ENCODE measurements at places on chromosomes 3 and 15. TPM values are rescaled to one million over a fixed set of nuclear protein-coding genes. Genes with fewer than 3 reads are reported as not detected.
A peak's percentile ranks its signal among the peaks of the same experiment; 100 is the strongest.

- H3K27me3 ChIP-seq = peaks cover 2% of the 10 kb centered on the region
- DNase-seq = no peak
- H3K4me3 ChIP-seq = peak overlapping the region; percentile 43
- no peaks in the 10 kb centered on the region for H3K36me3 ChIP-seq
- no peak overlapping the region for H3K27ac ChIP-seq
Observed at GRCh38 chr3:112472691-112473090, 26.6 kb downstream of the BTLA start.

The TRPM1 gene
- polyA plus RNA-seq = not detected

DNA sequence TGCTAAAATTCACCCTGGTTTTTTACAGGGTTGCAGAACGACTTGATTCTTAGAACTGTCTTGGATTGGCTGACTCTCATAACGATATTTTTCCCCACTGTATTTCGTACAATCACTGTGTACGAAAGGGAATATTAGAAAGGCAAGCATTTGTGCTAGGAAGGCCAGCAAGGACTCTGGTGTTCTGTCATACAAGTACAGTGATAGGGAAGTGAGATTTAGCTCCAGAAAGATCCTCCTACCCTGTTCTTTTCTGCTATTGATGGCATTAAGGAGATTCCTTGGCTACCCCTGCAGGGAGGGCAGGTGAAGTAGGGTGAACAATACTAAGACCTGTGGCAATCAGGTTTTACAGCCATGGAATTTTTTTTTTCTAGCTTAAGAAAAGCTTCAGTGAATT lies 53.8 kb upstream of the SCAANT1 start:
- peaks cover 62% of the 10 kb centered on the region for H3K4me1 ChIP-seq
- peaks cover 11% of the 10 kb centered on the region for H3K27me3 ChIP-seq
- H3K27ac ChIP-seq = peak overlapping the region; percentile 95
- no peak for DNase-seq
- H3K36me3 ChIP-seq = no peaks in the 10 kb centered on the region
- H3K4me3 ChIP-seq = no peak overlapping the region

DNA sequence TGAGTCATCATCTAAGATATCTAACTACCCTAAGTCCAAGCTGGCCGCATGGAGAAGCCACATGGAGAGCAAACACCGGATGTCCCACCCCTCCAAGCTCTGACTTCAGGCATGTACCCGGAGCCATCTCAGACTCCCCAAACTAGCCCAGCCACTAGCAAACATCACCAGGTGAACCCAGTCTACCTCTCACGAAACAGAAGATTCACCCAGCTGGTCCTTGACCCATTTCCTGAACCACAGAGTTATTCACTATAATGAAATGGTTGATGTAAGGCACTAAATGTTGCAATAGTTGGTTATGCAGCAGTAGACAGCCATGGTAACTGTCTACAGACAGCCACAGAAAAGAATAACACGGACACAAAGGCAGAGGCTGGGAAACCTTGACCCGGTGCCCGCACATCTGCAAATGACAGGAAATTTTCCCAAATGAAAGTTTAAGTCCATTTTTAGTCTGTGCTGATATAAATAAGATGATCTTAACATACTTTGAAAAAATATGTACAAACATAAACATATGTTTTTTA lies 265.5 kb upstream of the ATP10A start:
- H3K27me3 ChIP-seq = peaks cover 5% of the 10 kb centered on the region
- no peak overlapping the region for H3K27ac ChIP-seq
- H3K36me3 ChIP-seq = no peaks in the 10 kb centered on the region
- H3K4me3 ChIP-seq = no peak overlapping the region

The BTLA gene
- not detected for polyA plus RNA-seq

DNA sequence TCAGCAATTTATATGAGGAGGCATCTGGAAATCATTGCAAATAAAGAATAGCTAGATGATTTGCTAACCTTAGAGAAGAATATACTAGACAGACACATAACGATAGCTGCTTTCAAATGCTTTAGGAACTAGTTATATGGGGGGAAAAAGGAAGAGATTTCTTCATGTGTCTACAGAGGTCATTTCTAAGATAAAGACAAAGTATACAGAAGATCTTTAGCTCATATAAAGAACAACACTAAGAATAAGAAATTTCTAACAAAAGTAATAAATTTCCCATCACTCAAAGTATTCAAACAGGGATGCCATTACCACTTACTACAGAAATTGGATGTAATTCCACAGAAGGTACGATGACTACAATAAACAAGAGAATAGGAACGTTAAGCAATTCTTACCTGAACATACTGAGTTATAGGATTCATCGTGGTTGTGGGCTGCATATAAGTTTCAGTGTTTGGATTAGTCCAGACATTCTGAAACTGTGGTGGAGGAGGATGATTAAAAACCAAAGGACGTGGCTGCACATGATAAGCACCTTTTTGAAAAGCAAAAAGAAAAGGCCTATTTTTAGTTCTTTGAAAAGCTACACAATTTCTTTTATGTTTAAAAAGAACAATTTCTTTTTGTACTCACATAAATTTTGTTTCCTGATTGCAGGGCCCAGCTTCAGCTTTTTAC lies 8.7 kb downstream of the DAZL start:
- no peaks in the 10 kb centered on the region for H3K36me3 ChIP-seq
- peaks cover 8% of the 10 kb centered on the region for H3K27me3 ChIP-seq
- H3K4me1 ChIP-seq = peaks cover 5% of the 10 kb centered on the region
- no peak overlapping the region for H3K4me3 ChIP-seq
- no peak overlapping the region for H3K27ac ChIP-seq
- DNase-seq = no peak

DNA sequence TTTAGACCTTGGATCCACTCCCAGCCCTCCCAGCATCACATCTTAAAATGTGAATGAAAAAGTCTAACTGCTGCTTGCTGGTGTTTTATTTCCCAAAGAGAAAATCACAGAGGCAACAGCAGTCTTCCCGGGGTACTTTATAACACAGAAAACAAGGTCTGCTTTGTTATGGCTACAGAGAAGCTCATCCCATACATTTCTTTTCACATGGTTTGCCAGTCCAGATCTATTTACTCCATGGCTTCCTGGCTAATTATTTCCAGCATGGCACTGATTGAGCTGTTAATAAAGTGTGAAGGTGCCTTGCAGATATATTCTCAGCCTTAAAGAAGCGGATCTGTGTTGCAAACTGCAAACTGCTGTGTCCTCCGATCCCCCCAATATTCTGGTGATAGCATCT lies 466.1 kb upstream of the CFAP20DC start:
- H3K27me3 ChIP-seq = peaks cover 10% of the 10 kb centered on the region
- no peak overlapping the region for H3K27ac ChIP-seq
- peaks cover 35% of the 10 kb centered on the region for H3K4me1 ChIP-seq
- H3K36me3 ChIP-seq = no peaks in the 10 kb centered on the region
- DNase-seq = no peak
- H3K4me3 ChIP-seq = no peak overlapping the region

The CHL1 gene
- not detected for polyA plus RNA-seq

The FAM81A gene
- polyA plus RNA-seq = 0.40 TPM

GRCh38 chr3:81173514-81173913 lies 587.9 kb downstream of the GBE1 start:
- no peaks in the 10 kb centered on the region for H3K4me1 ChIP-seq
- peaks cover 2% of the 10 kb centered on the region for H3K27me3 ChIP-seq
- no peak overlapping the region for H3K4me3 ChIP-seq
- H3K36me3 ChIP-seq = no peaks in the 10 kb centered on the region
- no peak for DNase-seq

DNA sequence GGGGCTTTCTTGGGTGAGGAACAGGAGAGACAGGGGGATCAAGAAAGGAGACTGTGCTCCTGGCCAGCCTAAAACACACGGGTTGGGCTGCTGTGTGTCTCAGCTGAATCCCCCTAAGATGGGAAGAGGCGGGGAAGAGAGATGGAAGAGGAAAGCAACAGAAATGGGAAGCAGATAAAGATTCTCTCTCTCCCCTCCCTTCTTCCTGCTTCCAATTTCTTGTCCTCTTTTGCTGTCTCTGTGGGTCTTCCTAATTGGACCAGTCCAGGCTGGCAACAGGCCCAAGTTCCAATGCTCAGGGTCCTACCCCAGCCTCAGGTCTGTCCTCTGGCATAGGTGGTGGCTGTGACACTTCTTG lies 7.1 kb downstream of the ISLR2 start:
- H3K27me3 ChIP-seq = peaks cover 24% of the 10 kb centered on the region
- H3K36me3 ChIP-seq = no peaks in the 10 kb centered on the region
- DNase-seq = no peak

The MTHFS gene
- polyA plus RNA-seq = 70.1 TPM

DNA sequence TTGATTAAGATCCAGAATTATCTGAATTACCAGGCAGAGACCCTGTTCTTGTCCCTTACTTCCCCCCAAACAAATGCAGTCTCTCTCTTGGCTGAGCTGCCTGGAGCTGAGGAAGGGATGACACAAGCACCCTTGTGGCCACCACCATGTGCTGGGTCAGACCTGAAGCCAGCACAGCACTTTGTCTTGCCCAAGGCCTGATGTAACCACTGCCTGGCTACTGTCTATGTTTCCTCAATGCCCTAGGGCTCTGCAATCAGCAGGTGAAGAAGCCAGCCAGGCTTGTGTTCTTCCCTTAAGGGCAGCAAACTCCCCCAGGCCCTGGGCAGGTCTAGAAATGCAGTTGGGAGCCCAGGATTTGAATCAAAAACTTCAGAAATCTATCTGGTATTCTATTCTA lies 15.8 kb upstream of the CASR start:
- H3K4me1 ChIP-seq = no peaks in the 10 kb centered on the region
- peaks cover 5% of the 10 kb centered on the region for H3K27me3 ChIP-seq
- no peak overlapping the region for H3K4me3 ChIP-seq
- H3K27ac ChIP-seq = no peak overlapping the region
- H3K36me3 ChIP-seq = no peaks in the 10 kb centered on the region

- no peak for DNase-seq
- H3K36me3 ChIP-seq = no peaks in the 10 kb centered on the region
- H3K27ac ChIP-seq = no peak overlapping the region
- H3K4me3 ChIP-seq = no peak overlapping the region
- no peaks in the 10 kb centered on the region for H3K4me1 ChIP-seq
Observed at GRCh38 chr3:4043867-4044575, 244.8 kb downstream of the LRRN1 start.

GRCh38 chr15:101045835-101046691 lies 126.9 kb downstream of the LRRK1 start:
- H3K36me3 ChIP-seq = no peaks in the 10 kb centered on the region
- no peak for DNase-seq
- peaks cover 6% of the 10 kb centered on the region for H3K27me3 ChIP-seq
- no peak overlapping the region for H3K4me3 ChIP-seq
- no peak overlapping the region for H3K27ac ChIP-seq

DNA sequence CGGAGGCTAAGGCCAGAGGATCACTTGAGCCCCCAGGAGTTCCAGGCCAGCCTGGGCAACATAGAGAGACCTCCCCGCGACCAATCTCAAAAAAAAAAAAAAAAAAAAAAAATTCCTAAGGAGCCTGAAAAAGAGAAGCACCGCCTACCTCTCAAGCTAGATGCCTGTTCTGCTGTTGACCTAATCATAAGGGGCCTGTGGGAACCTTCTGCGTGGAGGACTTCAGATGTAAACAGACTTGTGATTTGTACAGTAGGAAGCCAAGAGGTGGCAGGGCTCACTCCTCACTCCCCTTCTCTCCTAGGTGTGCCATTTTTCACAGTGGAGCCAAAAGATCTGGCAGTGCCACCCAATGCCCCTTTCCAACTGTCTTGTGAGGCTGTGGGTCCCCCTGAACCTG lies 3.2 kb downstream of the TYRO3 start:
- no peak overlapping the region for H3K27ac ChIP-seq
- peaks cover 19% of the 10 kb centered on the region for H3K4me1 ChIP-seq
- no peak for DNase-seq
- no peak overlapping the region for H3K4me3 ChIP-seq
- no peaks in the 10 kb centered on the region for H3K36me3 ChIP-seq

DNA sequence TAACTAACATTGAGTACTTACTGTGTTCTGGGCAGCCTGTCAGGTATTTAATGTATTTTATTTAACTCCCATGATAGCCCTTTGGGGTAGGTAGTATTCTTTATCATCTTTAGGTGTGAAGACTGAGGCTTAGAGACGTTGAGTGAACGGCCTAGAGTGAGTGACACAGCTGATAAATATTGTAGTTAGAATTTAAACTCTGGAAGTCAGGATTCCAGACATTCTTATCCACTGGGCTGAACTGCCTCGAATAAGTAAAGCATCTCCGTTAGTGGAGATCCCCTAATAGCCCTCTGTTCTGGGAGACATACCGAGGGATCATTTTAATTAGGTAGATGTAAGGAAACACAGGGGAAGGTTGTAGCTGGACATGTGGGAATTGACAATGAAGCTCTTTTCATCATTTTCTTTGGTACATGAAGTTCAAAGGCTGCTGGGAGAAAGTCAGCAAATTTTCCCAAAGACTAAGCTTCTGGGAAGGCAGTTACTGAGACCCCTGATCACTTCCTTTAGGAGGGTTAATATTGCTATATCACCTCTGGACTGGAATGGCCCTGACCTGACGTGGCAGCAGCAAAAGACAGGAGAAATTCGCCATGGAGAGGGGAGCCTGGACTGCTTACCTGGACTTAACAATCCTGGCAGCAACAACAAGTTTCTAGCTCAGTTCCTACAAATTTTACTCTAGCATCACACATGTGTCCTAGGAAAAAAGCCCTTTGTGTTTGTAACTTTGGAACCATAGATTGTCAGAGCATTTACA lies 11.7 kb upstream of the PDCD6IP start:
- no peaks in the 10 kb centered on the region for H3K4me1 ChIP-seq
- peaks cover 11% of the 10 kb centered on the region for H3K27me3 ChIP-seq
- H3K36me3 ChIP-seq = no peaks in the 10 kb centered on the region
- H3K4me3 ChIP-seq = no peak overlapping the region

The DAPK2 gene
- 7.3 TPM for polyA plus RNA-seq

Measured in immature natural killer cell (primary cell).